Suprapubic skin (tissue), 4 donors: ENCODE measurements at places on chromosomes 2 and 18.
A peak's percentile ranks its signal among the peaks of the same experiment; 100 is the strongest.

- no peak for DNase-seq
Measured at GRCh38 chr18:77478646-77479442, 229.2 kb downstream of the GALR1 start.

- DNase-seq, result no peak
Measured at GRCh38 chr2:69097148-69097610, 84.2 kb downstream of the ANTXR1 start.

DNA sequence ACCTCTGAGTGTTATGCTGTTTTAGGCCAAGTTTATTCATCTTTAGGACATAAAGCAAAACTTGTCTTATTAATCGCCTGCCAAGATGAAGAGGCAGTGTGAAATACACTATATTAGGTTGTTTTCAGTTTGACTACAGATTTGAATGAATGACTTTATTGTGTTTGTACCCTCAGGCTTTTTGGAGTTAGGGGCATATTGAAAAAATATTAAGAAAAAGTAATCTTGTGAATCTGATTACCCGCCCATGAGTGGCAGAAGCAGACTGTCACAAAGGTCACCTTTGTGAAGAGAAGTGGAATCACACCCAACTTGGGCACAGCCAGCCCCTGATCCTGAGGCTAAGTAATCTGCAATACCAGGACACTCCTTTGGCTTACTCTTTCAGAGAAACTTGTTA lies 382.5 kb downstream of the NYAP2 start:
- DNase-seq, result no peak

GRCh38 chr18:50793641-50794565 lies 25.9 kb downstream of the MRO start:
- DNase-seq, result no peak

- DNase-seq, result no peak
Measured at GRCh38 chr2:200472853-200473464, 36.9 kb downstream of the KCTD18 start.

GRCh38 chr2:156182132-156182531 lies 150.4 kb downstream of the NR4A2 start:
- DNase-seq, result no peak

DNA sequence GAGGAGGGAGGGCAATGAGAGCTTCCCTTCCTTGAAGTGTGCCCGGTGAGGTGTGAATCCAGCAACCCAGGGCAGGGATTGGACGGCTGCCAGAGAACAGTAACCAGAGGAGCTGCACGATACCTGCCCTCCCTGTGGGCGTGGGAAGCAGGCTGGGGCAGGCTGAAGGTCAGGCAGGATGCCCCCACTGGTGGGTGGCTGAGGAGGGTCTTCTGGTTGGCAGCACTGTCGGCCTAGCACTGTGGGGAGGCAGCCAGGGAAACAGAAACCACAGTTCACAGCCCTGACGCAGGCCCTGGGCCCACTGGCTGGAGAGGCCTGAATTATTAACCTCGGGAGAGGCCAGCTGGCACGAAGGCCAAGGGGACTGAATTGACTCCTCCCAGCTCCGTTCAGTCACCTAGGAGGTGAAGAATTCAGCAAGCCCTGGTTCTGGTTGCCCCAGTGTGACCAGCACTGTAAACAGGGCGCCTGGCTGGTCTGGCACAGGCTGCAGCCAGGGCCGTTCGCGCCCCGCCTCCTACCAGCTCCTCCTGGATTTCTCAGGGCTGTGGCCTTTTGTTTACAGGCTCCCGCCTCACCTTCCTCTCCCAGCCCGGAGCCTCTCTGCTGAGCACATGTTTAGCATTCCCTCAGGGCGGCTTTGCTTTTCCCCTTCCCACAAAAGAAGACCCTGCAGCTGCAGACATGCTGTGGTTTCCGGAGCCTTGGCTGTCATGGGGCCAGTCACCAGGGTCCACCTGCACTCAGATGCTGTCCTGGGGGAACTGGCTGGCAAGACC lies 97.8 kb downstream of the B3GNT2 start:
- DNase-seq, result peak; percentile 72

DNA sequence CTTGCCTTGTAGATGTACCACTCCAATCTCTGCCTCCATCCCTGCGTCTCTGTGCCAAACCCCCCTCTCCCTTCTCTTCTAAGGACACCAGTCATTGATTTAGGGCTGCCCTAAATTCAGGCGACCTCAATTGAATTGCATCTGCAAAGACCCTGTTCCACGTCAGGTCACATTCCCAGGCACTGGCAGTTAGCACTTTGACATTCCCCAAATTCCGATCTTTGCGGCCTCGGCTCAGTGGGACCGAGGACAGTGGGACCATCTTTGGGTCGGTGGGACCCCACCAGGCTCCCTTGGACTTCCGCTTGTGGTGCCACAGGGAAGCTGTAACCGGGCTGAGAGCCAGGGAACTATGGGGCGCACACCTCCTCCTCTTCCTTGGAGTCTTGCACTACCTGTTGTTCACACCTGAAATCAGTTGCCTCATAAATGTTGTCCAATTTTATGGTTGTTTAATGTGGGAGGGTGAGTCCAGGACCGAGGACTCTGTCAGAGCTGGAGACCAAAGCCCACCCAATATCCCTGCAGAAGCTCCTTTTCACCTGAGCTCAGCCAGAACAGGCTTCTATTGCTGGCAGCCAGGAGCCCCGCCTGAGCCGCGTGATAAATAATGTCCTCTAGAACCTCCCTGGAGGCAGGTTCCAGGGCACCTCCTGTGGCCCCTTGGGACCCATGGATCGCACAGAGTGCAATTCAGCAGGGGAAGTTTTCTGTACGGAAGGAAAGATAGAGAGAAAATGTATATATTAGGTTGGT lies 271.6 kb downstream of the EIPR1 start:
- no peak for DNase-seq

GRCh38 chr18:62715759-62716615 lies 646 bp downstream of the PHLPP1 start:
- peak; percentile 84 for DNase-seq

- no peak for DNase-seq
Measured at GRCh38 chr2:138779781-138780445, at the start of gene NXPH2. Gene NXPH2, minus strand, starts transcription at chr2:138780390. Its CDS starts 149 bp downstream, at chr2:138780241.

GRCh38 chr2:216257089-216257488 lies 115.2 kb downstream of the MARCHF4 start:
- no peak for DNase-seq

DNA sequence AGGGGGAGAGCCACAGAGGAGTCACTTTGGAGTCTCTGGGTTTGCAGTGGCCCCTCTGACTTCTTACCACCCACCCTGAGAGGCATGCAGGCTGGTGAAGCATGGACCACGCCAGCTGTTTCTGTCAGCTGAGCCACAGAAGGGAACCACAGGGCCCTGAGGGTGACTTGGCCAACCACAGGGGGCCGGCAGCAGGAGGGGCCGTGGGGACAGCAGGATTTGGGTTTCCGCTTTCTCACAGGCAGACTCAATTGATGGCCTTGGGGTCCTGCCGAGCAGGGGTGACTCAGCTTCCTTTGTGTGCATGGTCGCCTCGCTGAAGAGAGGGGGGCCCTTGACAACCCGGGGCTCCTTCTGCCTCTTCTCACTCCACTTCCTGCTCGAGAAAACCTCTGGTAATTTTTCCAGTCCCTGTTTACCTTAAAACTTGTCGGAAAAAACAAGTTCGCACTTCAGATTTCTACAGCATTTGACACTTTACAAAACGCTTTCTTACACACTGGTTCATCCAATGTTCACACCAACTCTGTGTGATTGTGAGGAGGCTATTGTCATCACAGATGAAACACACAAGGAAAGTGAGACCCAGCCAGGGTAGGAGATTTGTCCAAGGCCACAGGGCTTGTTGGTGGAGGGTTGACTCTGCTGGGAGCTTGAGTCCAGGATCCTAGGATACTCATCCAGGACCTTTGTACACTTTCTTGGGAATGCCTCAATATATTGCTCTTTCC lies 311.2 kb downstream of the LPIN1 start:
- DNase-seq, result no peak

- no peak for DNase-seq
Measured at GRCh38 chr18:39945076-39945475, 2010.0 kb upstream of the PIK3C3 start.
